ENCODE measurements at places on chromosomes 2 and 18.

- no peak for DNase-seq
Measured at GRCh38 chr2:240791221-240791800, 28.7 kb downstream of the KIF1A start.

DNA sequence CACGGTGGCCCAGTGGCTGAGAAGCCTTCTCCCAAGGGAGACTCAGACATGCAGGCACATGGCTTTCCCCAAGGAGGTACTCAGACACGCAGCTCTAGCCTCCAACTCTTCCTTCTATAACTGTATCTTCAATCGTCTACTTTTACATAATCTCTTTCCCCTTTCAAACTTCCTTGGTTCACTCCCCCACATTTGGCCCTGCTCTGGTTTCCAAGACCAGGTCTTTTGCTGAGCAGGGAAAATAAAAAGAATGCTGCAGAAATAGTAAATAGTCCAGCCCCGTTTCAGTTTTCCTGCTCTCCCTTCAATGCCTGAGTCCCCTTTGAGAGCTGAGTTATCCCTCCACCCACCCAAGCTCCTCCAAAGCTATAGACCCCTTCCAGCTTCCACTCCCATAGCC, 635.0 kb downstream of the ARHGAP15 start:
- DNase-seq = no peak

- no peak for DNase-seq
Measured at GRCh38 chr18:78679613-78680260, 299.9 kb upstream of the SALL3 start.

DNA sequence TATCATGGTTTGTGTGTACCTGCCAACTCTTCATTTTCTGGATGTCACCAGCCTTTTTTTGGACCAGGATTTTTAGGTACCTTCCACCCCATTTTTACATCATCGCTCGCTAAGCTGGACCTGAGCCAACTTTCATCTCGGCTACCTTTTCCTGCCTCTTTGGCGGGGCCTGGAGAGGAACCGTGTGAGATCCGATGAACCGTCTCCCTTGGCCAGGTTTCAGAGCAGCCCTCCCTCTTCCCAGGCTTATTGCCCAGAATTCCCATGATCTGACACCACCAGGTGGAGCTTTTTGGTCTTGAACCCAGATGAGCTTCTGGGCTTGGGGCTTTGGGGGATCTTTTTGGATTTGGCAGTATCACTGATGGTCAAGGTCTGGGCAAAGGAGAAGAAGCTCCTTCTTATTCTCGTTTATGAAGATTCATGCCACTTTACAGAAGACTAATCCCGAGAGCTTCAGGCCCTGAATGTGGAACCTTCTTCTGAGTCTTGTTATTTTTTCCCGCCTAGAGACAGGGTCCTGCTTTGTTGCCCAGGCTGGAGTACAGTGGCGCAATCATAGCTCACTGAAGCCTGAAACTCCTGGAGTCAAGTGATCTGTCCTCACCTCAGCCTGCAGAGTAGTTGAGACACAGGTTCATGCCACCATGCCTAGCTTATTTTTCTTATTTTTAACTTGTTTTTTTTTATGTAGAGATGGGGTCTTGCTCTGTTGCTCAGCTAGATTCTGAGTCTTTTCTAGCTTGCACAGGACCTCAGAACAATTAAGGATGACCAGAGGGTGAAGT, 50.4 kb downstream of the GATA6 start:
- no peak for DNase-seq

DNA sequence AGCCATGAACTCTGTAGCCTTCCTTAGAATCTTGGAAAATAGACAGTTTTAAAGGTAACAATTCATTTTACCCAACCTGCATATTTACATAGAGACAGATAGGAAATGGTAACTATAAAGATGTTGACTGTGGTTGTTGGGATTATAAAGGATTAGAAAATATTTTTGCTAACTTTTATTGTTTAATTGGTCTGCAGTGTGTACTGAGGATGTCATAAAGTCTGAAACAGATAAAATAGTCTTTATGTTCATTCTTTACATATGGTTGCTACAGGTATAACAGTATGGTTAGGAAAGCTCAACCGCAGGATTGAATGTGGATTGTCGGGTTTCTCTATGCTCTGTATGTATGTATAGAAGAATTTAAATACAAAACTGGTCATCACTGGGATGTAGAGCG, 7.3 kb upstream of the DTNA start:
- DNase-seq = no peak

- no peak for DNase-seq
Measured at GRCh38 chr2:238322001-238322411, 1.7 kb downstream of the TRAF3IP1 start.

DNA sequence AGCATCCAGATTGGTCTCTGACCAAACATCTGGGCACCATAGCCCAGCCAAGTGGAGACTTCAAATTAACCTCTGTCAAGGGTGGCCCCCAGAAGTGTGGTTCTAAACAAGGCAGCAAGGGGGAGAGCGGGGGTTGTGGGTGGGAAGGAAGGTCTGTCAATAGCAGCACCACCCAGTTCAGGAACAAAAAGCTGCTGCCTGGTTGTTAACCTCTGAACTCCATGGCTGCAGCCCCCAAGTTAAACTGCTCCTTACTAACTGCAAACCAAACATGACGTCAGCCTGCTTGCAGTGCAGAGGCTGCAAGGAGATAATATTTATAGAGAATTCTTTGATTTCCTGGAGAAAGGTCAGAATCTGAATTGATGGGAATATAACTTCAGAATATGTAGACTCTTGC, 76.5 kb downstream of the ARL4C start:
- DNase-seq = no peak

DNA sequence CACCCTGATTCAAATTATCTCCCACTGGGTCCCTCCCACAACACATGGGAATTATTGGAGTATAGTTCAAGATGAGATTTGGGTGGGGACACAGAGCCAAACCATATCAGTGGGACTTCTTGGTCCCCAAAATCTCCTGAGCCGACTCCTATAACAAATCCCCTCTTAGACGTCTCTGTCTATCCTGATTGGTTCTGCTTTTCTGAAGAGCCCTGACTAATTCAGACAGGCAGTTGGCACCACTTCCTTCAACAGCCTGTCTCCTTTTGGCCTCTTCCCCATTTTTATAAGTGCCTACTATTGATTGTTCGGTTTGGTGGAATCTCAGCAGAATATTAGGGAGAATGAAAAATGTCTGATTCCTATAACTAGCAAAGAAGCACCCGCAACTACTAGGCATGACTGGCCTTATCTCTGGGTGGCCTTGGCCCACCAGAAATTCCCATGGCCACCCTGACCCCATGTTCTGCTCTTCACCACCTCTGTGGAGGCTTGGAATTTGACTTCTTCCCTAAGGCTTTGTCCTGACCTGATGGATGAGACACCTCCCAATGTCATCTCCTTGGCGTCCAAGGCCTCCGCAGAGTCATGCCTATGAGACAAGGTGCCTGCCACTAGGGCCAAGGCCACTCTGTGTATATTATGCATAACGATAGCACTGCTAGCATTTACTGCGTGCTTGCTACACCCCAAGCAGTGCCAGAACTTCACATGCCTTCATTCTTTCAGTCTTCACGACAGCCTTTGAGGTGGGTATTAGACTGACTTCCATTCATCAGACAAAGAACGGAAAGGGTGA, 218.9 kb upstream of the COPS8 start:
- DNase-seq = no peak

DNA sequence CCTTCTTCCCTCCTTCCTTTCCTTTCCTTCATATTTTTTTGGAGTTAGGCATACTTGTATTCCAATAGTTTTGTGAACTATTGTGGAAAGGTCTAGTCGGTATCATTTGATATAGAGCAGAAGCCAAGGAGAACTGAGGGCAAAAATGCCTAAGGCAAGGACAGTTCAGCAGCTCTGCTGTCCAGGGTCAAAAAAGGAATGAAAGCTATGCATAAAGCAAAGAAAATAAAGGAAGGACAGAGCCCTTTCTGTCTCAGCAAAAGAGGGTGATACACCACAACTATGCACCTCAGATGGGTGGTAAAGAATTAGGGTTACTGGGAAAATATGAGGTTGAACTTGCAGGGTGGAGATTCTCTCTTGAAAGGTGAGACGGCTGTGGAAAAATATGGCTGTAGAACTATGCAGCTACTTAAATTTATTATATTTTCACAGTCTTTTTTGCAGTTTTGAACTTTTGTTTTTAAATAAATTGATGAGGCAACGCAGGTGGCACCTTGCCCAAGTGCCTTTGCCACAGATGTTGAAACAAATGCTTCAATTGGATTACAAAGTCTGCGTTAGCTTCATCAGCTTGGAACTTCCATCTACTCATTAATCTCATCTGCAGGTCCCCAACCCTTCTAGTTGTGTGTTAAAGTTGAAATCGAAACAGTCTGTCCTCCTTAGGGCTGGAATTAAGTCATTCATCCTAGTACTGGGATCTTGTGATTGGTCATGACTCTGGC, 20.8 kb downstream of the LHCGR start:
- DNase-seq = no peak

- no peak for DNase-seq
Measured at GRCh38 chr2:177731384-177731783, 338.8 kb downstream of the AGPS start.

- DNase-seq = no peak
Measured at GRCh38 chr18:486929-487740, 13.4 kb downstream of the COLEC12 start.

- no peak for DNase-seq
Measured at GRCh38 chr18:36130883-36131653, 1.4 kb downstream of the ELP2 start.

- DNase-seq = no peak
Measured at GRCh38 chr2:157283468-157283867, 26.0 kb downstream of the GALNT5 start.

DNA sequence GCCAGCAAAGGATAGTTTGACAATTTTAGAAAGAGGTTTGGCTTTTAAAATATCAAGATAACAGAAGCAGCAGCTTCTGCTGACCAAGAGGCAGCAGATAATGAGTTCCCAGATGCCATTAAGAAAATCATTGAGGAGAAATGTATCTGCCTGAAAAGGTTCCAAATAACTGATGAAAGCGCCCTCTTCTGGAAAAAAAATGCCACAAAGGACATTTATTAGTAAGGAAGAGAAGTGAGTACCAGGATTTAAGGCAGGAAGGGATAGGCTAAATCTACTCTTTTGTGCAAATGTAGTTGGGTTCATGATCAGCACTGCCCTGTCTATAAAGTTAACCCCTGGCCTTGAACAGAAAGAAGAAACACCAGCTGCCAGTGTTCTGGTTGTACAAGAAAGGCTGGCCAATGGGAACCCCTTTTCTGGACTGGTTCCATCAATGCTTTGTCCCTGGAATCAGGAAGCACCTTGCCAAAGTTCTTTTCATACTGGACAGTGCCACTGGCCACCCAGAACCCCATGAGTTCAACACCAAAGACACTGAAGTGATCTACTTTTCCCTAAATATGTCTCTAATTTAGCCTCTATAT, 40.6 kb downstream of the DHX57 start:
- DNase-seq = peak; percentile 25

- DNase-seq = no peak
Measured at GRCh38 chr2:179447839-179448447, 183.3 kb upstream of the SESTD1 start.

DNA sequence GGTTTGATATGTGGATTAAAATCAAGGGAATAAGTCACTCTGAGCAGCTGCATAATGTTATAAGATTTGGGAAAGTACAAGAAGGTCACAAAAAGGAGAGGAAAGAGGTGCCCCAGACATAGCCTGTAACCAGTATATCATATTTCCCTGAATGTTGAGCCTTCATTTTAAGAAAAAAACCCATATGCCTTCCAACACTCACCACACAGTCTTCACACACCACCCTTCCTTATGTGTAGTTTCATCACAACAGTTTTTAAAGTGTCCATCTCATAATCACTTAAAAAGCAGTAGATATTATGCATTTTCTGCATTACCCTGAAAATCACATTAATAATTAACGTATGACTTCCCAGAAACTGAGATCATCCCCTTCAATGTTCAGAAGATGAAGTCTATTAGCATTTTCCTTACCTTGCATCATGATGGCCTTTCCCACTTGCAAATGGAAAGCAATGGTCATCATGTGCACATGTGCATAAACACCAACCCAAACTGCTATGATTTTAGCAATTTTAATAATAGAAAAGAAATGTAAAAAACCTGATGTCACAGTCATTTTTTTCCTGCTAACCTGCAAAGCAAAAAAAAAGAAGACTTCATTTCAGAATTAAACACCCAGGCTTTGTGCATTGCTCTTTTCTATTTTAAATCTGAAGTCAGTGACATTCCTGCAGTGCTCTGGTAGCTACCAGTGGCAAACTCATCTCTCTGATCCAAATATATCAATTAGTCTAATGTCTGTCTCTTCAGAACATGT, 465.0 kb downstream of the SUCLG1 start:
- DNase-seq = no peak

DNA sequence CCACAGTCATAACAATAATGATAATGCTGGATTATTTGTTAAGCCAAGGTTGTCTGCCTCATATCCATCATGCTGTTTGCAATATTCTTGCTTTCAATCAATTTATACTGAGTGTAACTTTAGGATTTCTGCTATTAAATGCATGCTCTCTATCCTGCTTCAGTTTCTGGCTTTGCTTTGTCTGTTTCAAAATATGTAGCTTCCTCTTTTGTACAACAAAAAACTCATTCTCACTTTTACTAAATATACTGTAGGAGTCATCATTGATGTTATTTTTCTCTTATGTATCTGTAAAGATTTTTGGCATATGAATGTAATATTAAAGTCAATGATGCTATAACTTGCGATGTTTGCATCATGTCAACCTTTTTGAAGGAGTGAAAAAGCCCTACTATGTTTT, 149.3 kb downstream of the GPD2 start:
- no peak for DNase-seq

GRCh38 chr2:42542871-42543270, 25.6 kb upstream of the MTA3 start:
- no peak for DNase-seq

Data from NCI-H526 treated with DMSO at 0.1 percent for 48 hours (cell line).